CD4-positive, alpha-beta T cell treated with Interleukin-6 for 4 hours (primary cell): ENCODE measurements at places on chromosomes 7 and 10.

GRCh38 chr10:86243651-86244155 is 122.9 kb downstream of the GRID1 start:
- no peak for DNase-seq

- DNase-seq = no peak
Observed at GRCh38 chr10:93225938-93226337, 152.2 kb downstream of the CYP26A1 start.

- no peak for DNase-seq
Observed at GRCh38 chr10:98261436-98262277, 6.3 kb downstream of the LOXL4 start.

GRCh38 chr7:46169384-46169755 is 248.3 kb upstream of the IGFBP3 start:
- DNase-seq = no peak

DNA sequence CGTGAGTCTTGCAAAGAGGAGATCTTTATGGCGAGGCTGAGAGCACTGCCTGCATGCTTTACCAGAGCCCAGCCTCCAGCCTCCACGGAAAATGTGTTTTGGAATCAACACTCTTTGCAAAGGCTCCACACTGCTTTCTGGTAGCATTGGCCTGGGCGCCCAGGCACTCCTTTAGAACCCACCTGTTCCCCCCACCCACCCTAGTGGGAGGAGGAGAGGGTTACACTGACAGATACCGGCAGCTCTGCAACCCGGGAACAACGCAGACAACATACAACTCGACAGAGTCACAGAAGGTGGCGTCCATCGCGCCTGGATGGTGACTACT is 5.5 kb upstream of the MNX1 start:
- no peak for DNase-seq

GRCh38 chr10:12349629-12350166 is 351 bp downstream of the CAMK1D start:
- no peak for DNase-seq

- DNase-seq = no peak
Observed at GRCh38 chr10:131645756-131646155, 255.1 kb upstream of the PPP2R2D start.

DNA sequence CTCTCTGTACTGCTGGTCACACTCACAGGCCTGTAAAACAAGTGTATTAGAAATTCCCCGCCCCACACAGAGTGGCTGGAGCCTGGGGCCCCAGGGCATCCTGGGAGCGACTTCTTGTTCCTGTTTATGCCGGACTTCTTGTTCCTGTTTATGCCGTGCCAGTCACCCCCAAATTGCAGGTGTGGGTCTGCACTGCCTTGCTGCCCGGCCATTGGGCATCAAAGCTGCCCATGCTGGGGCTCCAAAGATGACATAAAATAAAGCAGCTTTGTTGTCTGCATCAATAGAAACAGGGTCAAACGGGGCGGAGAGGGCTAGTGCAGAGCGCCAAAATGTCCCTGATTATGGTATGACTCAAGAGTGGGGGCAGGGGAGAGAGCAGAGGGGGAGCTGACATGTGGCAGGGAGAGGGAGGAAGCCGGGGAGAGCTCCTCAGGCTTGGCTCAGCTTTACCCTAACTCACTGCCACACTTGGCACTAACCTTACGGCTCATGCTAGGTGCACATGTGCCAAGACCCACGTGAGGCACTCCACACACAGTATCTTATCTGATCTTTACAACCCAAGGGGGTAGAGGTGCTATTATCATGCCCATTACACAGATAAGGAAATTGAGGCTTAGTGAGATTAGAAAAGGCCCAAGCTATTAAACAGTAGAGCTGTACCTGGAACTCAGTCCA is 98.4 kb downstream of the PIP4K2A start:
- DNase-seq = peak; percentile 56

DNA sequence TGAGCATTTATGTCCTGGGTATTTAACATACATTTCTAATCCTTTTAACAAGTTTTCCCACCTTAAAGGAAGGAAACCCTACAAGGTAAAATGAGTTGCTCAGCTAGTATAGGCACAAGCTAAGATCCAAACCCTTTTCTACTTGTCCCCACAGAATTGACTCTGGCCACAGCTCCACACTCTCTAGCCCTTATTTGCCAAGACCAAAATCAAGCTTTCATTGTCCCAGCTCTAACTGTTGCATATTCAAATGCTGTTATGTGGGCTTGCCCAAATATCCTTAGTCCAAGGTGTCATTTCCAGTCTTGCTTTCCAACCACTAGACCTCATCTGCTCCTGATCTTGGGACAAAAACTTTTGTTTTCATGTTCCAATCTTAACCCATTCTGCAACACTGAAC is 31.3 kb upstream of the LSM8 start:
- DNase-seq = no peak

- no peak for DNase-seq
Observed at GRCh38 chr7:38748056-38748610, 117.0 kb upstream of the AMPH start.

DNA sequence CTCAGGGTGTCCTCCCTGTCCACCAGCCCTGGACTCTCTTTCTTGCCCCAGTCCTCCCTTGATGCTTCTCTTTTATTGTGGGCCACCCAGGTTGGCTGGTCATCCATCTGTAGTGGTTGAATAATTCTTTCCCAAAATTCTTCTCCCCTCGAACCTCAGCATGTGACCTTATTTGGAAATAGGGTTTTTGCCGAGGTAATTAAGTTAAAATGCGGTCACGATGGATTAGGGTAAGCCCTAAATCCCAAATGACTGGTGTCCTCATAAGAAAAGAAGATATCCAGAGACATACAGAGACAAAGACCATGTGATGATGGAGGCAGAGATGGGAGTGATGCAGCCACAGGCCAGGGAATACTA is 74.3 kb downstream of the GFRA1 start:
- no peak for DNase-seq

- no peak for DNase-seq
Observed at GRCh38 chr7:134742688-134743350, 36.6 kb upstream of the CALD1 start.

GRCh38 chr10:112365014-112365432 is 8.9 kb upstream of the ACSL5 start:
- no peak for DNase-seq

GRCh38 chr10:99484626-99485581 is 47.8 kb upstream of the NKX2-3 start:
- DNase-seq = no peak

DNA sequence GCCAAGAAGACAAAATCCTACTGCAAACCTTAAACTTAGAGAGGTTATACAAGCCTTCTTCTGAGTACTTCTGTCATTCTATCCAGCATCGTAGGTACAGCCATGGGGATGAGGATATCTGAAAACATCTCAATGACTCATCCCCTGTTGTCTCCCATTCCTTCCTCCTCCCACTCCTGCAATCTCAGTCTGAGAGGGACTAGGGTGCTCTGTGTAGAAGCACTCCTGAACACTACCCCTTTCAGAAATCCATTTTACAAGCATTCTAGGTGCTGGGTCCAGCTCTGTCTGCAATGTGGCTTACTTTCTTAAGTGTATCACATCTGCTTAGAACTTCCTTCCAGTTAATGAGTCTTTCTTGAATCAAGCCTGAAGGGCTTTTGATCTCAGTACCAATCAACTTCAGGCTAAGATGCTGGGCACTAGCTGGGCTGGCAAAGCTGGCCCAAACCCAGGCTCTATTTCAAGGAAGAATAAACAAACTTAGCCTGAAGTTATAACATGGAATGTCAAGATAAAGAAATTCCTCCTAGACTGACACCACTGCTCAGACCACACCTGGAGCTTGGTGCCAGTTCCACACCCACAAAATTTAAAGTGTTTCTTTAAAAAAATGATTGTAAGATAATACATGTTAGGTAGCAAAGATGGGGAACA is 270.3 kb upstream of the AOAH start:
- DNase-seq = no peak

- DNase-seq = no peak
Observed at GRCh38 chr7:79912213-79912633, 222.4 kb upstream of the GNAI1 start.

DNA sequence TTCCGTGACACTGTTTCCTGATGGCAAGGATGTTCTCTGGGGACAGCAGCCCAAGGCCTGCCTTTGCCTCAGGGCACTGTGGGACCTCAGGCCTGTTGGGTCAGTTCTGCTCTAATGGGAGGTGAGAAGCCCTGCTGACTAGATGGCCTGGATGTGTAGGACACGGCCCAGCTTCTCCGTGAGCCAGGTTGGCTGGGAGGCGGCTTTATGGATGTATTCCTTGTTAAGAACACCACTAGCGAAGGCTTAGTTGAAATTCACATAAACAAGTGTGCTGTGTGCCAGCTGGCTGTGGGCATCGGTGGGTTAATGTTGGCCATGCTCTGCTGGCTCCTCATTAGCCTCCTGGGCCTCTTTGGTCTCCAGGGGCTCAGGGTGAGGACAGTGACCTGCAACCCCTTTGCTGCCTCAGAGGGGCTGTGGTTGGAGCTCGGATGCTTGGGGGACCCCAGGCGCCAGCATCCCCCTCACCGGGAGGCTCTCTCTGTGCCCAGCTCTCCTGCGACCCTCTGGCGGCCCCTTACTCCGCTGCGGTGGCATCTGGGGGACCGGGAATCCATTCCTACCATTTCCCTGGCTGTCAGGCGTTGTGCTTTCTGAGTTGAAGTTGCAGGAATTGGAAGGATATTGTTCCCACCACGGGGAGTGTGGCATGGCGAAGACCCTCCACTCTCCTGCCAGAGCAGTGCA is 22.8 kb upstream of the DPYSL4 start:
- DNase-seq = no peak

GRCh38 chr10:61935077-61935476 is 33.6 kb downstream of the ARID5B start:
- no peak for DNase-seq

DNA sequence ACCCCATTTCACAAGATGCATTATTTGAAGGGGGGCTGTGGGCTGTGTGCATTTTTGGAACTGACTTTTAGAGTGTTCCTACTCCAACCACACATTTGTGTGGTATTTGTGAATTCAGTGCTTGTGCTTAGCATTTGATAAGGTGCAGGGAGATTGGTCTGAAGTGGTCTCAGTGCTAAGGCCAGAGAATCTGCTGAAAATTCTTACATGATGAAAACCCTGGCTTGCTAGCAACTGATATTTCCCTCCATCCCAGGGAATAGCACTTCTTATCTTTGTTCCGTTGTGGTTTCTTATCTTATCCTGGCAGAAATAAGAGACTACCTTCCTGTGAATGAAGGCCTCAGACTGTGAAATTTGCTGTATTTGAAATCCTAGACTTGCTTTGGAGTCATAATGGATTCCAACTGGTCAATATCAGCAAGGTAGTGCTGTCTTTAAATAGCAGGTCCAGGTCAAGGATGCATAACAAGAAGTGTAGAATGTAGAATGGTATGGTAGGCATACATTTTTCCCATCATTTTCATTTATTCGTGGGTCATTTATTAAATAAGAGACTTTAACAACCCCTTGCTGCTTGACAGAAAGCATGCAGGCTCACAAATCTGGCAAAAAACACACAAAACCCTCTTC is 986.9 kb downstream of the REEP3 start:
- no peak for DNase-seq

- no peak for DNase-seq
Observed at GRCh38 chr10:13990946-13991345, 339.8 kb downstream of the FRMD4A start.

GRCh38 chr7:127536394-127536691 is 49.1 kb downstream of the GCC1 start:
- no peak for DNase-seq

GRCh38 chr7:136953386-136953785 is 84.9 kb downstream of the CHRM2 start:
- DNase-seq = no peak

DNA sequence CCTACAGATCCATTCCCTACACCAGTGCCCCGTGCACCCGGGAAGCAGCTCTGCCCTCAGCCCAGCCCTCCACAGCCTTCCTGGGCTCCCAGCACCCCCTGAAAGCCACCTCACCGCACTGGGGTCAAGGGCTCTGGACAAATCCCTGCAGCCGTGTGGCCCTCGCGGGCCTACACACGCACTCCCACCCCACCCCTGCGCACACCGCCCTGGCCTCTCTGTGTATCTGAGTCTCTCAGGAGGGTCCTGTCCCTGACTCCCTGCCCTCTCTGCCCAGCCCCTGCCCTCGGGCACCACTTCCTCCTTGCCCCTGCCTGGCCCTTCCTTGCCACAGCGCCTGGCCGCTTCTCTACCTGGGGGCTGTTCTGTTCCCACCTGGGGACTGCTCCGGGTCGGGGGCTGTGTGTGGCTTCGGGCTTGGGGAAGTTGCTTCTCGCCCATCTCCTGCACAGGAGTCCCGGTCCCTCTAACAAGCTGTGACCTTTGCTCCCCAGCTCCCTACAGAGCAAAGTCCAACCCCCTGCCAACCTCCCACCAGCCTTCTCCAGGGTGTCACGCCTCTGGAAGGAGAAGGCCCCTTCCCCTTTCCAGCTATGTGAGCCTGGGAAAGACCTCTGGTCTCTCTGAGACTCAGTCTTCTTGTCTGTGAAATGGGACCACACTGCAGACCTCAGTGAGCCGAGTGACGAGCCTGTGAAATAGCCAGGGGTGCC is 1.5 kb downstream of the TMEM184A start:
- DNase-seq = no peak

DNA sequence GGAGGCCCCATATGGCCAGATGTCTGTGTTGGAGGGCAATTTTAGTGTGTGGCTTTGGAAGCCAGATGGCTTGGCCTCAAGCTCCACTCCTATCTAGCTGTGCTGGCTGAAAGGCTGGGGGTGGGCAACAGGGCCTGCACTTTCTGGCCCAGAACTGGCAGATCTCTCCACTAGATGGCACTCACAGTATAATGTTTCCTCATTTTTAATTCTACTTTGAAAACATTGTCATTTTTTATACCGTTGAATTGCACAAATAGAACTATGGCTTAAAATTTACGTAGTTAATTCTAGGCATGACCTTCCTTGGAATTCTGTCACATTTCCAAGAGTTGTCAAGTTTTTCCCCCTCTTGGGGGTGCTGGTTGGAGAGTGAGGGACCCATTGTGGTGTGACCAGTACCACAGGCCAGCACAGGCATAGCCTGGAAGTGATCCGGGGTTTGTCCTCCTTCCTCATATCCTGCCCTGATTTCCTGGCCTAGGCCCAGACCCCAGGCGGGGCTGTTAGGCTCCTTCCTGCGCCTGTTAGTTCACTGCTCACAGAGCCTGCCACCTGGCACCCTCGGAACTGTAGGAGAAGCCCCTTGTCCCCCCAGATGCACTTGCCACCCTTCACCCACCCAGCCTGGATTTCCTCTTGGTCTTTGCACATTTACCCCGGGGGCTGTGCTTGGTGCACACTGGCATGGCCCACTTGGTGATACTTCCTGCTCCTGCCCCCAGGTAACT is 52.8 kb downstream of the ARHGAP22 start:
- DNase-seq = no peak

DNA sequence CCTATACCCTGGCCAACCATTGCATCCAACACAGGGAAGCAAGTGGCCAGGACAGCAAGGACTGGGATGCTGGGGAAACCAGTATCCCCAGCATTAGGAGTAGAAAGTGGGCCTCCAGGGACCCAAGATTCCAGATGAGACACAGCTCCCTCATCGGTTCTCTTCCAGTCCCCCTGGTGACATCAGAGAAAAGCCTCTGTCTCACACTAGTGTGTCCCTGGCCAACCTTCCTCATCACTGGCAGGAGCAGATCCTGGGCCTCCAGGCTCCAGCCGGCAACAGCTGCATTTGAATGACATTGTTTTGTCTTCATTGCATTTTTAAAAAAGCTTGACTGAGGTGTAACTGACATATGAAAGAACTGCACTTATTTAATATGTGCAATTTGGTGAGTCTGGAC is 177.3 kb upstream of the LYZL2 start:
- DNase-seq = no peak
